ENCODE measurements at places on chromosomes 4 and X.

DNA sequence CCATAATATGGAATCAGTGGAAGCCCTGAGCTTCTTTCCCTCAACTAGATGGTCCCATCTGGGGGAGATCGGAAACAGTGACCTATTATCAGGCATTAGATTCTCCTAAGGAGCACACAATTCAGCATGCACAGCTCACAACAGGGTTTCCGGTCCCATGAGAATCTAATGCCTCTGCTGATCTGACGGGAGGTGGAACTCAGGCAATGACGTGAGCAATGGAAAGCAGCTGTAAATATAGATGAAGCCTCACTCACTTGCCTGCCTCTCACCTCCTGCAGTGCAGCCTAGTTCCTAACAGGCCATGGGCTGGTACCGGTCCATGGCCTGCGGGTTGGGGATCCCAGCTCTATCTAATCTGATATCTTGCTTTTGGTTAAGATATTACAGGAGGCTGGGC is 88.9 kb downstream of the COX7B2 start:
- ATAC-seq: no peak

- peak; percentile 81 for ATAC-seq
Observed at GRCh38 chrX:153539171-153539978, 21.9 kb downstream of the ATP2B3 start.

DNA sequence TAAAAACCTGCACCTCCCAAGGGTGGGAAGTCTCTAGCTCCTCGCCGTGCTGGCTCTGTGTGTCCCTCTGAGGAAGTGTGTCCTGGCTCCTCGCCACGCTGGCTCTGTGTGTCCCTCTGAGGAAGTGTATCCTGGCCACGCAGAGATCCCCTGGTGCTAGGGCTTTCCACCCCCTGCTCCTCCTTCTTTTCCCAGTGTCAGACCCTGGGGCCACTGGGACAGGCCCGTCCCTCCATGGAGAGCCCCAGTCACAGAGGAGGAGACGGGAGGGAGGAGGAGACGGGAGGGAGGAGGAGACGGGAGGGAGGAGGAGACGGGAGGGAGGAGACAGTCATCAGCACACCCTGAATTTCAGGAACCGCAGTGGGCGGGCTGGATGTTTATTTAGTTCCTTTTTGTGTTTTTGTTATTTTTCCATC is 53.8 kb upstream of the HGFAC start:
- no peak for ATAC-seq

- ATAC-seq: no peak
Observed at GRCh38 chr4:6878451-6879059, 31.1 kb upstream of the TBC1D14 start.

GRCh38 chr4:17058916-17059741 is 160.7 kb upstream of the LDB2 start:
- no peak for ATAC-seq

GRCh38 chrX:139429913-139430312 is 100.6 kb upstream of the F9 start:
- no peak for ATAC-seq

DNA sequence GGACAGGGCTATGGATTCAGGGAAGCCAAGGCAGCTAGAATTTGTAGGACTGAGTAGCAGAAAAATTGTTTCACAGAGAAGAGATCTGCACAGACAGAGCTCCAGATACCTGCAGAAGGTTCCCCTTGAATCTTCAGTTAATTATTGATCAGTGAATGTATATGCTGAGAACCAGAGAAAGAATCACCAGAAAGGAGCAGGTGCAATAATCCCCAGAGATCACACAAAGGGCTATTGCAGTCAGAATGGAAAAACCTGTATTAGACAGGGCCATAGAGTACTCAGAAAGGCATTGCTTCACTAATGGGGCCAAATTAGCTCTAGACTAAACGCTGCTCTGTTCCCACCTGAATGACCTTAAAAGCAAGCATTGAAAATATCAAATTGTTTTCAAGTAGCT is 35.5 kb upstream of the SMAD1 start:
- ATAC-seq: no peak

GRCh38 chr4:25823632-25824031 is 39.2 kb downstream of the SEL1L3 start:
- ATAC-seq: no peak

- no peak for ATAC-seq
Observed at GRCh38 chrX:84709987-84710386, 207.7 kb upstream of the HDX start.

DNA sequence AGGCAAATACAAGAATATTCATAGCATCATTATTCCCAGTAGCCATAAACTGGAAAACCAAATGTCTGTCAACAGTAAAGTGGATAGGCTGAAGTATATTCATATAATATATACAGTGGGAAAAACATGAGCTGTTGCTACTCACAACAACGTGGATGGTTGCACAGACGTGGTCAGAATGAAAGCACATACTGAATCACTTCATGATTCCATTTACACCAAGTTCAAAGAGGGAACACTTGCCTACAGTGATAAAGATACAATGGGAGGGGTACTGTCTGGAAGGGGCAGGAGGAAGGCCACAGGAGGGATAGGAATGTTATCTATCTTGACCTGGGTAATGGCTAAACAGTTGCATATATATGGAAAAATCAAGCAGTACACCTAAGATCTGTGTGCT is 25.3 kb downstream of the APBB2 start:
- ATAC-seq: no peak

DNA sequence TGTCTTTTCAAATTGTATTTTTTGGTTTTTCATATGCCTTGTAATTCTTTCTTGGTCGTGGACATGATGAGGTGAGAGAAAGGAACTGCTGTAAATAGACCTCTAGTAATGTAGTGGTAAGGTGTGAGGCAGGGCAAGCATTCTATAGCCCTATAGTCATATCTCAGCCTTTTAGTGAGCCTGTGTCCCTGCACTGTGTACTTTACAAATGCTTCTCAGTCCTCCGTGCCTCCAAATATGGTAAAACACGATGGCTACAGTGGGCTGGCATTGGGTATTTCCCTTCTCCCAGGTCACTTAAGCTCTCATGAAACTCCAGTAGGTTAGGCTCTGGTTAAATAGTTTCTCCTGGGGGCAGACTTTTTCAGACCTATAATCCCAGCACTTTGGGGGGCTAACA is 57.9 kb upstream of the PLS3 start:
- no peak for ATAC-seq

- ATAC-seq: no peak
Observed at GRCh38 chr4:12987284-12987683, 496.9 kb downstream of the RAB28 start.

GRCh38 chrX:46978341-46979291 is 66.4 kb downstream of the JADE3 start:
- peak; percentile 44 for ATAC-seq

GRCh38 chr4:82747686-82748575 is 50.7 kb downstream of the SCD5 start:
- ATAC-seq: no peak

DNA sequence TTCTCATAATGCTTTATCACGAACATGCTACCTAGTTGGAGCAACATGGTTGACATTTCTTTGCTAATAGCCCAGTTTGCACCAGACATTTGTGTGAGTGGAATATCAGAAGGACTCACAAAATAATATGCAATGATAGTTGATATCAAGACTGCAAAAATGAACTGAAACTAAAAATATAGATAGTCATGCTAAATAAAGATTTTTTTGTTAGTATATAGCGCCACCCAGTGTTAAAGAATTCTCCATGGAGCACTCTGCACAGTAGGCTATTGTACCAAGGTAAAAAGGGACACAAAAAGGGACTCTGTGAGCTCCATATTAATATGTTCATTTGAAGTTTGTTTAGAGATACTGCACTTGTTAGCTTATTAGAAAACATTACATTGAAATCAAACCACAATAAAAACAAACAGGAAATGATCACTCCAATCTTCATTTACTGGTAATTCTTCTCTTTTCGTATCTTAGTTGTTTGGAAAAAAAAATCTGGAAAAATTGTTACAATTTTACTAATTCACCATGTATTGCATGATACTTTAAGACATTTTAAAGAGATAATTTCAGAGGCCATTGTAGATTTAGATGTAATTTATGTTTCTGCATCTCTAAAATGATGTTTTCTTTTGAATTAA is 1509.6 kb downstream of the ADGRL3 start:
- no peak for ATAC-seq

DNA sequence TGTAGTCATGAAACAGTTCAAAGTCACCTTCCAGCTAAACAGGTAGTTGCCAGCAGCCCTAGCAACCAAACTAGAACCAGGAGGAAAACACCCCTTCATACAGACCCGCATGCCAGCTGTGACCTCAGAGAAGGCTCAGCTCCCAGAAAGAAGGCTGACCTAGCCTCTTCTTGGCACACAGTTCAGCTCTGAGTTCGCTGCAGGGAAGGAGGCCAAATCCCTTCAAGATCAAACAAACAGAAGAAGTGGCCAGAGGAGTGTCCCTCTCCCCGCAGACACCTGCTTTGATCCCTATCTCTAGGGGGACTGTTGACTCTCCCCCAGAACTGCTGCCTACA is 56.0 kb downstream of the HADH start:
- no peak for ATAC-seq

DNA sequence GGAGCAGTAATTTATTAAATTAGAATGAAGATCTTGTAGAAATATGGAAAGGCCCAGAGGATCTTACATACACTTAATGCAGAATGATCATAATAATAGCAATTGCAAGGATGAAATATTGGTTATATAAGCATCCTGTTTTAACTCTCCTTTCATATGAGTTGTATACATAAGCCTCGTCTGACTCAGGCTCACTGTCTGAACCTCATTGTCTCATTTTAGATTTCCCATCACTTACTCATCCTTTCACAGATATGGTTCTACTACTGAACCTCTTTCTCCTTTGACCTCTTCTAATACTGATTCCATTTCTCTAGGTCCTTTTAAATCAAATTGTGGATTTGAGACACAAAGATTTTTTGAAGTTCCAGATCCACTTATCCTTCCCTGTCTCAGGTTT is 277.3 kb upstream of the TRPC5 start:
- ATAC-seq: no peak

Data from activated CD4-positive, CD25-positive, alpha-beta regulatory T cell treated with anti-CD3 and anti-CD28 coated beads, Interleukin-2, amount 50 U/mL, for 24 hours (primary cell).